ENCODE measurements at places on chromosomes 3 and 15. TPM values are rescaled to one million over a fixed set of nuclear protein-coding genes. Genes with fewer than 3 reads are reported as not detected.

GREM1 gene
- 1.0 TPM for total RNA-seq

ST6GAL1 gene
- total RNA-seq, result 29.8 TPM

DNA sequence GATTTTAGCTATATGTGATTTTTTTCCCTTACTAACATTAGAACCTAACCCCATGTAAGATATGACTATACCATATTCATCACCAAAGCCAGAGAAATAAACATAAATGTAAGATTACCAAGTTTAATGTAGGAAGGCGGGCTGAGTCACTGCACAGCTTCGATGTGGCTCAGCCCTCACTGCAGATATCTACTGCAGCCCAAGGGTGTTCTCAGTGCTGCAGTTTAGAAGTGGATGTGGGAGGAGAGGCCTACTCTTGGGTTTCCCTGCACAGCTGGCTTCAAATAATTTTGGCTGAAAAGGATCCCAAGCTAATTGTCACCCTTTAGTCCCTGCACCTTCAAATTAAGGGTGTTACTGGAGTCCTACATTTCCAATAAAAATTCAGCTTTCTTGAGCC lies 9.3 kb downstream of the ARPP19 start:
- H3K4me1 ChIP-seq, result peaks cover 89% of the 10 kb centered on the region
- H3K36me3 ChIP-seq, result no peaks in the 10 kb centered on the region
- no peaks in the 10 kb centered on the region for H3K27me3 ChIP-seq
- no peak overlapping the region for H3K4me3 ChIP-seq
- DNase-seq, result no peak

- no peaks in the 10 kb centered on the region for H3K27me3 ChIP-seq
- peaks cover 6% of the 10 kb centered on the region for H3K4me1 ChIP-seq
- DNase-seq, result peak; percentile 37
- no peaks in the 10 kb centered on the region for H3K36me3 ChIP-seq
- H3K4me3 ChIP-seq, result peak overlapping the region; percentile 24
Measured at GRCh38 chr3:196186651-196187573, 24.3 kb downstream of the ZDHHC19 start.

DNA sequence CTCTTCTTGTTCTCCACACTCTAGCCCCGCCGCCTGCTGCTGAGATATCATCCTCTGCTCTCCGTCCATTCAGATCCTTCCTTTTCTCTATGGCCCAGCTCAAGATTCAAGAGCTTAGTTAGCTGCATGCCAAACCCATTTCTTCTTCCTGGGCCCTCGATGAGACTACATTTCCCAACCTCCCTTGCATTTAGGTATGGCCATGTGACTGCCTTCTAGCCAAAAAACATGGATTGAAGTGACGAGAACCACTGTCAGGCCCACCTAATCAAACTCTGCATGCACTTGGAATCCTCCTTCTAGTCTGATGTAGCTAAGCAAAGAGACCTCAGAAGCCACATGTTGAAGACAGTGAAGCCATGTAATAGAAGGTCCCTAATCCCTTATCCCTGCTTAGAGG lies 308.2 kb downstream of the VPS13C start:
- H3K27me3 ChIP-seq, result no peaks in the 10 kb centered on the region
- H3K36me3 ChIP-seq, result no peaks in the 10 kb centered on the region
- H3K27ac ChIP-seq, result no peak overlapping the region
- DNase-seq, result no peak
- no peaks in the 10 kb centered on the region for H3K4me1 ChIP-seq

DNA sequence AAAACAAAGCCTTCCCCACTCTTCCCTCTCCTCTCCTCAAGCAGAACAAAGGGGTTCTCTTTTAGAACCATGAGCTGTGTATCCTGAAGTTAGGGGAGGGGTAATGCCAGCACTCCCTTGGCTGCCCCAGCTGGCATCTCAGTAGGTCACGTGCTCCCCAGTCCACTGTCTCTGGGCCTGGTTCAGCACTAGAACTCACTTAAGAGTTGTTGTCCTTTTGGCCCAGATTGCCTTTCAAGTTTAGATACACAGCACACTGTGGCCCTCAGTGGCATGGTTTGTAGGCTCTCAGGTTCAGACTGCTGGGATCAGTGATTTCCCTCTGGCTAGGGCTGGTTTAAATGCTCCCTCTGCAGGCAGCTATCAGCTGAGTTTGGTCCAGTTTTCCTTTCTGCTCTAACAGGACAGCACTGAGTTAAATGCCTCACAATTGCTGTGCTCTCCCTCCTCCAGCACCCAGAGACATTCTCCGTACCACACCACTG lies 188.4 kb upstream of the ST8SIA2 start:
- H3K27ac ChIP-seq, result no peak overlapping the region
- H3K4me3 ChIP-seq, result no peak overlapping the region
- H3K4me1 ChIP-seq, result no peaks in the 10 kb centered on the region
- DNase-seq, result no peak
- H3K27me3 ChIP-seq, result no peaks in the 10 kb centered on the region

GRCh38 chr3:15479400-15480224 lies 41.9 kb downstream of the COLQ start:
- peaks cover 20% of the 10 kb centered on the region for H3K4me1 ChIP-seq
- no peaks in the 10 kb centered on the region for H3K27me3 ChIP-seq

GRCh38 chr15:85759376-85759775 lies 35.3 kb downstream of the KLHL25 start:
- no peak overlapping the region for H3K4me3 ChIP-seq
- peaks cover 28% of the 10 kb centered on the region for H3K4me1 ChIP-seq
- no peaks in the 10 kb centered on the region for H3K36me3 ChIP-seq
- H3K27ac ChIP-seq, result no peak overlapping the region
- DNase-seq, result no peak

- peak overlapping the region; percentile 92 for H3K27ac ChIP-seq
- H3K27me3 ChIP-seq, result no peaks in the 10 kb centered on the region
- H3K36me3 ChIP-seq, result no peaks in the 10 kb centered on the region
Measured at GRCh38 chr3:51982352-51982837, 940 bp upstream of the ACY1 start.

DNA sequence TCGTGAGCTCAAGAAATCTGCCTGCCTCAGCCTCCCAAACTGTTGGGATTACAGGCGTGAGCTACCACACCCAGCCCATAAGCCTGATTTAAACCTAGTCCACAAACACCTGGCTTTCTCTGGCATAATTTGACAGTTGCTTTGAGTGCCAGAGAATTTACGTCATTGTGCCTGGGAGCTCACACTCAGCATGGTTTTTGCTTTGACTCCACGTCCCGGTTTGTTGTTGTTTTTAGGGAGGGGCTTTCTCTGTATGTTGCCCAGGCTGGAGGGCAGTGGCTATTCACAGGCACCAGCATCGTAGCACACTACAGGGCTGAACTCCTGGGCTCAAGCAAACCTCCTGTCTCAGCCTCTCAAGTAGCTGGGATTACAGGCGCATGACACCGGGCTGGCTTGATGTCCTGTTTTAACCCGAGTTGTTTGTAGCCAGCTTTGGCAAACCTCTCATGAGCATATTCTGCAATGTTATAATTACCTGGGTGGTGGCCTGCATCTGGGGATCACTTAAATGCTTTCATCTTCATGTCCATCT lies 32.7 kb downstream of the CEMIP start:
- H3K27me3 ChIP-seq, result no peaks in the 10 kb centered on the region
- H3K4me1 ChIP-seq, result no peaks in the 10 kb centered on the region
- no peaks in the 10 kb centered on the region for H3K36me3 ChIP-seq

GRCh38 chr15:41940441-41940857 lies 31.9 kb downstream of the EHD4 start:
- H3K27ac ChIP-seq, result no peak overlapping the region
- H3K4me1 ChIP-seq, result peaks cover 20% of the 10 kb centered on the region
- no peaks in the 10 kb centered on the region for H3K27me3 ChIP-seq
- H3K36me3 ChIP-seq, result no peaks in the 10 kb centered on the region

DNA sequence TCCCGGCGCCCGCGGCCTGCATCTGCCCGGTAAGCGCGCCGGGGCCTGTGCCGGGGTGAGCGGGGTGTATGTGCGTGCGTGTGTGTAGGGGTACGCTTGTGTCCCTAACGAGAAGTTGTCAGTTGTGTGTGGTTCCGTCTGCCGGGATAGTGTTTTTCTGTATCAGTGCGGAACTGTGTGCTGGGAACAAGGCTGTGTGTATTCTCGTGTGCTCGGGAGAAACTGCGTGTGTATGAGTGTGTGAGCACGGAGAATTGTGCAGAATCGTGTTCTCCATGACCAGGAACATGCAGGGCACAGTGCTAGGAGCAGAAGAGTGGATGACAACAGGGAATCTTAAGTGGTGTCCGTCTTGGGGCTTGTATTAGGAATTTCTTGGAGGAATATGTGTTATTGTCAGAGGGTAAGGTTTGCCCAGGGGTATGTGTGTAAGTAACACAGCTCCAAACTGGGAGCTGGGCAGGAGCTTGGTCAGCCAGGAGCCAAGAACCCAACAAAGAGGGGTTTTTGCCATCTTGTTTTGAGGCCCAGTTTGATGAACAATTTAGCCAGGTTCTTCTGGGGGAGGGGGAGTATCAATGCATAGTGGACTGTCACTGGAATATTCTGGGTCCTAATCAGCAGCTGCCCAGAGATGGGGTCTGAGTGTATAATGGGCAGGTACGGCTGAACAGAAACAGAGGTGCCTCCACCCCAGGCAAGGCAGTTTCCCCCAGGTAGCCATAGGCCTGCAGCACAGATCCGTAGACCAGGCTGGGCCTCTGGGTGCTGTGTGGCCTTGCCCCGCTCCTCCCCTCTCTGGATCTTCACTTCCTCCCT lies 2.1 kb downstream of the ISL2 start:
- H3K27ac ChIP-seq, result no peak overlapping the region
- peaks cover 43% of the 10 kb centered on the region for H3K4me1 ChIP-seq
- no peak overlapping the region for H3K4me3 ChIP-seq
- H3K36me3 ChIP-seq, result no peaks in the 10 kb centered on the region
- H3K27me3 ChIP-seq, result peaks cover 98% of the 10 kb centered on the region

DNA sequence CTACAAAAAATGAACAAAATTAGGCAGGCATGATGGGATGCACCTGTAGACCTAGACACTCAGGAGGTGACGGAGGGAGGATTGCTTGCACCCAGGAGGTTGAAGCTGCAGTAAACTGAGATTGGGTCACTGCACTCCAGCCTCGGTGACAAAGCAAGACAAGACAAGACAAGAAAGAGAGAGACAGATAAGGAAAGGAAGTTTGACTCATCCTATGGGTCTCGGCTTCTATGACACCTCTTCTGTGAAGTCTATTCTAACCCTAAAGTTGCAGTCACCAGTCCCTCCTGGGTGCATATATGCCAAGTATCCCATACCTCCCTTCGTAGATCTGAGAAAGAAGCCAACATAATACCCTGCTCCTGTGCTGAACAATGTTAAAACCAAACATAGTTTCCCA lies 7.9 kb upstream of the ZMAT3 start:
- no peaks in the 10 kb centered on the region for H3K4me1 ChIP-seq
- H3K27ac ChIP-seq, result no peak overlapping the region
- no peak overlapping the region for H3K4me3 ChIP-seq
- H3K27me3 ChIP-seq, result no peaks in the 10 kb centered on the region
- no peak for DNase-seq

- H3K27ac ChIP-seq, result no peak overlapping the region
- no peaks in the 10 kb centered on the region for H3K27me3 ChIP-seq
- no peaks in the 10 kb centered on the region for H3K36me3 ChIP-seq
- H3K4me1 ChIP-seq, result no peaks in the 10 kb centered on the region
- no peak overlapping the region for H3K4me3 ChIP-seq
- DNase-seq, result no peak
Measured at GRCh38 chr3:87006844-87007439, 16.0 kb upstream of the VGLL3 start.

- H3K36me3 ChIP-seq, result no peaks in the 10 kb centered on the region
- H3K4me1 ChIP-seq, result no peaks in the 10 kb centered on the region
- no peak overlapping the region for H3K27ac ChIP-seq
Measured at GRCh38 chr3:140586311-140586710, 91.6 kb upstream of the TRIM42 start.

DNA sequence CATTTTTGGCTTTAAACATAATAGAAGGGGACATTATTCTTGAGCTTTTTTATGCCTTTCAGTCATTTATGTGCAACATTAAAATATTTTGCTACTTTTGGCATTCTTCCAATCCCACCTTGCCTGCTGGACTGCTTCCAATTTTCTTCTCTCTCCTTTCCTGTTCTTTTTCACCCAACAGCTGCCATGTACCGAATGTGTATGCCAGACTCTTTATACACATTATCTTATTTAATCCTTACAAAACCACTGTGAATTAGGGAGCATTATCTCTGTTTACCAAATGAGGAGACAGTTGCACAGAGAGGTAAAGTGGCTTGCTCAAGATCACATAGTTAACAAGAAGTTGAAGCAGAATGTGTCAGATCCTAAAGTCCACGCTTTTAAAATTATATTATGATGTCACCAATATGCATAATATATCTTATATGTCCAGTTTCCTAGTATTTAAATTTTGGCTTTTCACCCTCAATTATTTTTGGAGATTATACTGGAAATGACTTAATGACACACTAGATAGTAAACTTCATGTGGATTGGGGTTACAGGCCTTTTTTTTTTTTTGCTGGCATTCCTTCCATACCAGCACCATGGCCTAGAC lies 231.5 kb downstream of the THRB start:
- no peaks in the 10 kb centered on the region for H3K27me3 ChIP-seq
- no peak for DNase-seq
- no peaks in the 10 kb centered on the region for H3K36me3 ChIP-seq
- peaks cover 65% of the 10 kb centered on the region for H3K4me1 ChIP-seq

GRCh38 chr3:58938057-58938456 lies 111.8 kb downstream of the CFAP20DC start:
- no peak overlapping the region for H3K27ac ChIP-seq
- no peaks in the 10 kb centered on the region for H3K4me1 ChIP-seq
- DNase-seq, result no peak
- H3K36me3 ChIP-seq, result no peaks in the 10 kb centered on the region

GRCh38 chr3:42660898-42661297 lies 7.4 kb downstream of the ZBTB47 start:
- peak overlapping the region; percentile 100 for H3K27ac ChIP-seq
- no peaks in the 10 kb centered on the region for H3K27me3 ChIP-seq
- no peak overlapping the region for H3K4me3 ChIP-seq
- DNase-seq, result no peak

- H3K4me3 ChIP-seq, result no peak overlapping the region
- H3K27me3 ChIP-seq, result no peaks in the 10 kb centered on the region
- DNase-seq, result no peak
- no peaks in the 10 kb centered on the region for H3K36me3 ChIP-seq
- H3K4me1 ChIP-seq, result no peaks in the 10 kb centered on the region
- no peak overlapping the region for H3K27ac ChIP-seq
Measured at GRCh38 chr3:75144406-75144805, 519.7 kb upstream of the FRG2C start.

DNA sequence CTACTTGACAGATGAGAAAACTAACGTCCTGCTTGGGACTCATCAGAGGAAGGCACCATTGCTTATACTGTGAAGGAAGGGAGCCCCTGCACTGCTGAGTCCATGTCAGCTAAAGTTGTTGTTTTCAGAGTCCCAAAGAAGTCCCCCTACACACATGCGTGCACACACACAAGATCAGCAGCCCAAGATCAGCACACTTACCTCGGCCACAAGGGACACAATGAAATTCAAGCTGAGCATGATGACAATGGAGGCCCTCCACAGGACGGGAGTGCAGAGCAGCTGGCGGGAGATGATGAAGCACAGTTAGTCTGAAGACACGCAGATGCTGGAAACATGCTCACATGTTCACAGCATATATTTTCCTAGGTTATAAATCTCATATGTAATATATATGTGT lies 28.6 kb upstream of the ATP13A5 start:
- H3K27ac ChIP-seq, result no peak overlapping the region
- DNase-seq, result no peak
- no peak overlapping the region for H3K4me3 ChIP-seq
- no peaks in the 10 kb centered on the region for H3K4me1 ChIP-seq
- H3K27me3 ChIP-seq, result no peaks in the 10 kb centered on the region

- no peaks in the 10 kb centered on the region for H3K27me3 ChIP-seq
- peak overlapping the region; percentile 99 for H3K4me3 ChIP-seq
- peak overlapping the region; percentile 100 for H3K27ac ChIP-seq
- DNase-seq, result no peak
- peaks cover 60% of the 10 kb centered on the region for H3K4me1 ChIP-seq
- no peaks in the 10 kb centered on the region for H3K36me3 ChIP-seq
Measured at GRCh38 chr3:185933374-185934173, 4.2 kb downstream of the TRA2B start.

- no peaks in the 10 kb centered on the region for H3K4me1 ChIP-seq
- H3K27ac ChIP-seq, result no peak overlapping the region
- no peak for DNase-seq
- H3K4me3 ChIP-seq, result no peak overlapping the region
Measured at GRCh38 chr3:111956995-111957734, 21.7 kb upstream of the ABHD10 start.
